Motor neuron (in vitro differentiated cells): ENCODE measurements at places on chromosomes 13 and 19. TPM values are rescaled to one million over a fixed set of nuclear protein-coding genes. Genes with fewer than 3 reads are reported as not detected.

HMG20B gene
- 31.8 and 33.3 TPM in 2 replicates for total RNA-seq

PSG2 gene
- not detected in 2 replicates for total RNA-seq

CCDC70 gene
- total RNA-seq, result 0.78 and 0.90 TPM in 2 replicates

NUP62 gene
- total RNA-seq, result 26.2 and 29.0 TPM in 2 replicates

KATNAL1 gene
- total RNA-seq, result 6.9 and 14.5 TPM in 2 replicates

GRCh38 chr13:36966404-36966803, 32.7 kb downstream of the ALG5 start:
- no peak for ATAC-seq

DNA sequence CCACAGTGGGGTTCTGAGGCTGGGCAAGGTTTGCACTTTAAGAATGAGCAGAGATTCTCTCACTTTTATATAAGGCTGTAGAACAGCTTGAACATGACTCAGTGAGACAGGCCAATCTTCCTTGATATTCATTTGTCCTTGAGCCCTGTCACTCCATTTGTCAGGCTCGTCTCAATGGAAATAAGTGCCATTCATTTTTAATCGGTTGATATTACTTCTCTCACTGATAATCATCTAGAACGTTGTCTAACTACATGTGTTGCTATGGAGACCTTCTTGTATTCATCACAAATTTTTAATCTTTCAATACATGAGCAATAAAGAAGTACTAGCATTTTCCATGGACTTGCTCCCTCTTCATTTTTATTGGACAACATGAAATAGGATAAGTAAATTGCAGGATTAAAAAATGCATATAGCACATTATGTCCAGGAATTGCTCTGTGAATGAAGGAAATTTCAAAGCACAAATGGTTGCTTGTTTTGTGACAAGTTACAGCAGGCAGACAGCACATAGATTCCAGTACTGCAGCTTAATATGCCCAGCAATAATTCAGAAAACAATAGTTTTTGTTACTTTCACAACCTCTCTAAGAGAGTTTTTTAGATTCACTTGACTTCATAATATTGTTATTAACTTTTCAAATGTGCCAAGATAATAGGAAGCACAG, 1178.4 kb upstream of the ATXN8OS start:
- no peak for ATAC-seq

DNA sequence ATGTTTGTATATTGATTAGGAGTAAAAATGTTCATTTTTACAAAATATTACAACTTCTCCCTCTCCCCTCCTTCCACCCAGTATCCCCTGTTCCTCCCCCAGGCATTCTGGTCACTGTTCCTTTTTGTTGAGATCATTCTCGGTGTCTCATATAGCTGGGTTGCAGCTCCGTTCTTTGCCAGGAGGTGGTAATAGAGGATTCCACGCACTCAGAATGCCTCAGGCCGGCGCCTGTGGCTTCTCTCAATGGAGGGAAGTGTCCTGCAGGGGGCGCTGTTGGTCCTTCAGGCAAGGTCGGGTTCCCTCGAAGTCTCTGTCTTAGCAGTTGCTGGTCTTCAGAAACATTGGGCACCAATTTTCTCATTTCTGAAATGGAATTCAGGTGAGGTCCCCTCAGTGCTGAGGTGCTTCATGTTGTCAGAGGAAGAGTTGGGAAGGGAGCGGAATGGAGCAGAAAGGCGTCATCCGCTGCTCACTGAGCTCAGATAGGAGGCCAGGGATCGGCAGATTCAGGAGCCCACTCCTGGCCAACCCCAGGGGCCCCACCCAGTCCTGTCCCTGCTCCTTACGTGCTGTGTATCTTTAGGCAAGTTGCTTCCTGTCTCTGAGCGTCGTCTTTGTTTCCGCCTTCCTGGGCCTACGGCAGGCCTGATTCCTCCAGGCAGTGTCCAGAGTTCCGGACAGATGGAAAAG, 10.3 kb upstream of the GARIN5A start:
- ATAC-seq, result no peak

DNA sequence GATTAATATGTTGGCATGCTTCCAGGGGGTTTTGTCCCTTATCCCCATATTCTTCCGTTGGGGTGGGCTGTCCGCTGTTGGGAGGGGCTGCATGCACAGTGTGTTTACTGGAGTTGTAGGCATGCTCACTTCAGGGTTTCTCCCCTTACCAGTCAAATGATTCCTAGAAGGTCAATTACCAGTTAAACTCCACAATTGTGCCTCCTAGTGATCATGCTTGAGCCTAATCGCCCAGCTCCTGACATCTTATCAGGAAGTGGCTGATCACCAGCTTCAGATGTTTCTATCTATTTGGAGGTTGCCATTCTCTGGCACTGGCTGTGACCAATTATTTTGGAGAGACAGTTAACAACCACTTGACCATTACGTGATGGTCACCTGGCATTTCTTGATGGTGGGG, 1090.0 kb downstream of the SLITRK5 start:
- ATAC-seq, result no peak

GRCh38 chr13:45301263-45301662, 39.7 kb downstream of the TPT1 start:
- ATAC-seq, result no peak

DNA sequence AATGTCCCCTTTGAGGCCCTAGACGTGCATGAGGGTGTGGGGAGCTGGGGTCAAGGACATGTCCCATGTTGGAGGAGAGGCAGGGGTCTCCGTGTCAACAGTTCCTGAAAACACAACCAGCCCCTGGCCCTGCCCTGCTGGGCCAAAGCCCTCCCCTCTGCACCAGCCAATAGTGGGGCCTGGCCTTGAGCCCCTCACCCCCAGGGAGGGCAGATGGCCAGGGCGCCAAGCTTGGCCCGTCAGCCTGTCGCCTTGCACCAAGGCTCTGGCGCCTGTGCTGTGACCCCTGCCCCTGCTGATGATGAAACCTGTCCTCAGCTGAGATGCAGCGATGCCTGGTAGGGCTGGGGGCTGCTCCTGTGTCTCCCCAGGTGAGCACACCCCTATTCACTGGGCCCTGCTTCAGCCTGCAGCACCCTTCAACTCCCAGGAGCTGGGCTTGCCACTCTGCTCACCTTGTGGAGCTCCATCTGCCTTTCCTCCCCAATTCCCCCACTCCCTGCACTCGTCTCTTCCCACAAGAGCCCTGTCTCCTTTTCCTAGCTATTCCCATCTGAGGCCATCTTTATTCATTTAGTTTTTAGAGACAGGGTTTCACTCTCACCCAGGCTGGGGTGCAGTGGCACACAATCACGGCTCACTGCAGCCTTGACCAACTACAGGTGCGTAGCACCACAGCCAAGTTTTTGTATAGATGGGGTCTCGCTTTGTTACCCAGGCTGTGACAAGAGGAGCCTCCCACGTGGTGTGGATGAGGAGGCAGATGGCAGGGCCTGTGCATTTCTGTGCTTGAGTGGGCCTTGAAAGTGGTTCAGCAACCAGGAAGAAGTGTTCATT, 2.1 kb upstream of the HAMP start:
- peak; percentile 41 for ATAC-seq

DNA sequence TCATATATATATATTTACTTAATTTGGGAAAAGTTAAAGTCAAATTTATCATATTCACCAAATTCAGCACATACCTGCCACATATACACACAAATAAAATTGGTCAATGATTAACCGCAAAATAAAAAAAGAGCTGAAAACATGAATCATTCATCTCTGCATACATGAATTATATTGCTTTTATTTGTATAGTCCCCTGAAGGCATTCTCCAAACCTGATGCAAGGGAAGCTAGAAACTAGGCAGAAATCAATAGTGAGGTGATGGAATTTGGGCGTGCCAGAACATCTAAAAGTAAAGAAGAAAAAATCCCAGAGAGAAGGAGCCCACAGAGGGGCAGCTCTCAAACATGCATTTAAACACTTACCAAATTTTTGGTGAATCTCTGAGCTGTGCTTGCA, 60.1 kb downstream of the UFM1 start:
- peak; percentile 53 for ATAC-seq

GRCh38 chr19:23261496-23262020, 11.4 kb upstream of the ZNF724 start:
- ATAC-seq, result no peak

DNA sequence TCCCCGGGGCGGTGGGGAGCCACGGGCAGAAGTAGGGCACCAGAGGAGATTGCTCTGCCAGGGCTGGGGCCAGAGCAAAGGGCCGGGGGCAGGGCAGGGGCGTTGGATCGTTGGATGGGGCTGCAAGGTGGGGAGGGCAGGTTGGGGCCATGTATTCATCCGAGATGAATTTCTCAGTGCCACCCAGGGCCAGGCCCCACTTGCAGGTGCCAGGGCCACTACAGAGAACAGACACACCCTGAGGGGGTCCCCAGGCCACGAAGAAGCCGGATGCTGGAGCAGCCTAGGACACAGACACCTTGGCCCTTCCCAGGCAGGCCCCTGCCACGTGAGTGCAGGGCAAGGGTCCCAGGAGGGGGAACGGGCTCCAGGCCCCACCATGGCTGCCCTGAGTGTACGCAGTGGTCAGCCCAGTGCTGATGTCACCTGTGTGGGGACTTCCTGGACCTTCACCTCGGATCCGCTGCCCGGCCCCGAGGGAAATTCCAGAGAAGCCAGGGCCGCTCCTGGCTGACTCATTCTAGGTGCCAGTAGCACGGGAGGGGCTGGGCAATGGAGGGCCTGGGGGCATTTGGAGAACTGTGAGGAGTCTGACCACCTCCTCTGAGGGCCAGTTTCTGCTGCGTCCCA, 9.6 kb upstream of the SBNO2 start:
- ATAC-seq, result peak; percentile 9

- ATAC-seq, result no peak
Measured at GRCh38 chr13:48251611-48252081, 18.6 kb downstream of the ITM2B start.

DNA sequence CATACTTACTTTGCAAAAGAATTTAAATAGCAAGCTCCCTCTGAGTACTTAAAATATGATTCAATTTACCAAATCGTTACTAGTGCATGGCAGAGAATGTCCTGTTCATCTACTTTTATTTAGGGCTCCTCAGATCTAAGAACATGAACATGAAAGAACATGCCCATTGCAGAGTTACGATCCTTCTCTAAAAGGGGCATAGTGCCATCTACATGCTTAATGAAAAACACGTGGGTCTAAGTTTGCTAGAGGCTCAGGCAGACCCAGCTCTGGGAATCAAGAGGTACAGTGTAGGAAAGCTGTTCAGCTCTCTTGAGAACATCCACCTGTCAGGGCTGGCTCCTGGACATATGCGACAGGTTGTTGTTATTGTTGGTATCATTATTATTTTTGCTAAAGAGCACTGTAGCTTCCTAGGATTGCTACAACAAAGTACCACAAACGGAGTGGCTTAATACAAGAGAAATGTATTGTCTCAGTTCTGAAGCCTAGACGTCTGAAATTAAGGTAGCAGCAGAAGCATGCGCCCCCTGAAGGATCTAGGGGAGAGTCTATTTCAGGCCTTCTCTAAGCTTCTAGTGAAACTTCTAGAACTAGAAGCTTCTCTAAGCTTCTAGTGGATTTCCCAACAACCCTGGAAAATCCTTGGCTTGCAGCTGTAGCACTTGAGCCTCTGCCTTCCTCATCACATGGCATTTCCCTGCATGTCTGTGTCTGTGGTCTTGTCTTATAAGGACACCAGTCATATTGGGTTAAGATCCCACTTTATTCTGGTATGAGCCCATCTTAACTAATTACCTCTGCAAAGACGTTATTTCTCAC, 133.9 kb downstream of the DCT start:
- no peak for ATAC-seq

GRCh38 chr13:51643882-51644281, 59.6 kb downstream of the WDFY2 start:
- no peak for ATAC-seq

GRCh38 chr19:48740164-48740972, at the start of gene RASIP1:
TSS of gene RASIP1 (minus strand) at chr19:48740610. CDS start at chr19:48740282, 328 bp downstream.
- no peak for ATAC-seq
